ENCODE measurements at places on chromosomes 7 and 10. TPM values are rescaled to one million over a fixed set of nuclear protein-coding genes. Genes with fewer than 3 reads are reported as not detected.

DNA sequence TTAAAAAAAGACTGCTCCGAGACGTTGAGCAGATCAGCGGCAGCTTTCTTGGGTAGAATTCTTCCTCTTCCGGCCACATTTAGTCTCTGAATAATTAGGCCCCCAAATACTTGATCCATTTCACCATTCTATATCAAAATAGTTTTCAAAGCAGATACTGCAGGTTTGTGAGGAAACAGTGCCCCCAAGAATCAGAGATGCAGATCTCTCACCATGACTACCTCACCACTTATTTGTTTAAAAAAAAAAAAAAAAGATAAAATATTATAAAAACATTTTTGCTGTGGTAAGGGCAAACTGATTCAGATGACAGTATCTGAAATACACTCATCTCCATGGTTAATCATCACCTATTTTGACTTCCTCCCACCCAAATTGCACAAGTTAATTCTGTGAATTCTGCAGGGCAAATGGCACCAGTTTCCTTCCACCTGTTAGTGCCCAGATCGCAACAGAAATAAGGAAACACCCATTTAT, 210.4 kb downstream of the FAM107B start:
- H3K36me3 ChIP-seq, result peaks cover 42% of the 10 kb centered on the region
- H3K27me3 ChIP-seq, result no peaks in the 10 kb centered on the region

GRCh38 chr7:136677471-136678365, 190.7 kb upstream of the CHRM2 start:
- H3K4me1 ChIP-seq, result no peaks in the 10 kb centered on the region
- no peaks in the 10 kb centered on the region for H3K27me3 ChIP-seq
- no peak for DNase-seq
- H3K4me3 ChIP-seq, result no peak overlapping the region

DNA sequence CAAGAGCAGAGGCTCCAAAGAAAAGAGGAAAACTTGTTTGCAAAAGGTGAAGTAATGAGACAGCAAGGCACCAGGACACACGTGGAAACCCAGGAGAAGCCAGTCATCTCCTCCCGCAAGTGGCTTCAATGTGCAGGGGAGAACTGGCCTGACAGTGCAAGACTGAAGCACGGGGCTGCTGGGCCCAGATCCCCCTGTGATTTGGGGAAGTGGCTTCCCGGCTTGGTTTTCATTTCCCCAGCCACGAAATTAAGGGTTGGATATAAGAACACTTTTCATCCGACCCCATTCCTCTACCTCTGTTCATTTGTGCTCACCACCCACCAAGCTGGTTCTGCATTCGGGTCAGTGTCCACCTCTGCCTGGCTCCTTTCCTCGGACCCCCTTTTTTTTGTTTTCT, 306.4 kb downstream of the FGFR2 start:
- H3K36me3 ChIP-seq, result no peaks in the 10 kb centered on the region
- DNase-seq, result no peak
- H3K4me1 ChIP-seq, result no peaks in the 10 kb centered on the region
- no peak overlapping the region for H3K27ac ChIP-seq
- peaks cover 11% of the 10 kb centered on the region for H3K27me3 ChIP-seq
- H3K4me3 ChIP-seq, result no peak overlapping the region

The UCMA gene
- not detected for total RNA-seq

The ADCYAP1R1 gene
- not detected for total RNA-seq

The SCART1 gene
- 1.6 TPM for total RNA-seq

The PRLHR gene
- not detected for total RNA-seq
